ENCODE measurements at places on chromosomes 5 and 9.
A peak's percentile ranks its signal among the peaks of the same experiment; 100 is the strongest.

GRCh38 chr9:15642369-15642962 lies 89.6 kb downstream of the CCDC171 start:
- DNase-seq, result no peak

- DNase-seq, result no peak
Observed at GRCh38 chr9:131534721-131535237, 3.7 kb upstream of the UCK1 start.

DNA sequence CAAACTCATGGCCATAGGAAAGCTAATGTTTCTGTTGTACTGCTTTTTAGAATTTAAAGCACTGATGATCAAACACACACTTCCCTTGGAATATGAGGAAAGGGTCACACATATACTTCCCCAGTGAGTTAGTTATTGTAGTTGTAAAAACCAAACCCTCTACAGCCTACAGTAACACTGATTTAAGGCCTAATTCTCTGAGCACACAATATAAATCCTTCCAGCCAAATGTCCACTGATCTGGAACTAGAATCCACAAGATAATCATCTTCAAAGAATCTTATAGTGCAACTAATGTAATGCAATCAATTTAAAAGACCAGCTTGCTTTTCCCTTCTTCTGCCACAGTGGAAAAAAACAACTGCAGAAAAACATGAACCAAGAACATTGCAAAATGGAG lies 219.3 kb downstream of the CAAP1 start:
- DNase-seq, result peak; percentile 55

- DNase-seq, result no peak
Observed at GRCh38 chr5:68565427-68565826, 349.9 kb downstream of the PIK3R1 start.

DNA sequence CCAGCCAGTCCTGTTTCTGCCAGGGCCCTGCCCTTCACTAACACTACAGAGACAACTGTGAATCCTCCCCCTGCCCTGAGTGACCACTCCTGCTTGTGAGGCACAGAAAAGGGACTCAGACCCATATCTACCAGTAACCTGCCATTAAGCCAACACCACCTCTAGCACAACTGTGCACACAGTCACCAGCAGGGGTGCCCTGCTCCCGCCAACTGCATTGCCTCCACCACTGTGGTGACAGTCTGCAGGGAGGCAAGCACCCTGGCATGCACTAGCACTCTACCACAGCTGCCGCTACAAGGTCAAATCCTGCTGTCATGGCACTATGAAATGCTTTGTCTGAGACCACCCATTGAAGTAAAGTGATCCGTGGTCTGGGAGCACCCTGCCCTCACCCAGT lies 1028.5 kb upstream of the CDH9 start:
- DNase-seq, result no peak

DNA sequence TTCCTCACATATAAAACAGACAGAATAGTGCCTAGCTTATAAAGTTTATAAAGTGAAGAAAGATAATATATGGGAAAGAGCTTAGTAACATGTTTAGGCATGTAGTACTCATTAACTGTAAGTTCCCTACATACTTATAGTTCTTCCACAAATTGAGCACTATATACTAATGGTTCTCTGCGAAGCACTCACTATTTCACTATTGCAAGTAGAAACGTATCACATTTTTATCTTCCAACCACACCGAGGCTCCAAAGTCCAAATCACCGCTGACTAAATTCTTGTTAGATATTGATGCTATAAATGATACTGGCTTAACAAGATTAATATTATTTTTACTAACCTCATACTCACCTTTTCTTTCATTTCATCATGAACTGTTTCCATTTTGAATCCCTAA lies 61.0 kb downstream of the FBXW11 start:
- DNase-seq, result no peak

- no peak for DNase-seq
Observed at GRCh38 chr5:146794326-146795029, 84.1 kb downstream of the PPP2R2B start.

- no peak for DNase-seq
Observed at GRCh38 chr5:123429221-123429954, 6.2 kb upstream of the CEP120 start.

- DNase-seq, result no peak
Observed at GRCh38 chr5:16929831-16930230, 6.3 kb downstream of the MYO10 start.

- DNase-seq, result peak; percentile 57
Observed at GRCh38 chr9:68706363-68707201, 1.5 kb downstream of the PIP5K1B start.

DNA sequence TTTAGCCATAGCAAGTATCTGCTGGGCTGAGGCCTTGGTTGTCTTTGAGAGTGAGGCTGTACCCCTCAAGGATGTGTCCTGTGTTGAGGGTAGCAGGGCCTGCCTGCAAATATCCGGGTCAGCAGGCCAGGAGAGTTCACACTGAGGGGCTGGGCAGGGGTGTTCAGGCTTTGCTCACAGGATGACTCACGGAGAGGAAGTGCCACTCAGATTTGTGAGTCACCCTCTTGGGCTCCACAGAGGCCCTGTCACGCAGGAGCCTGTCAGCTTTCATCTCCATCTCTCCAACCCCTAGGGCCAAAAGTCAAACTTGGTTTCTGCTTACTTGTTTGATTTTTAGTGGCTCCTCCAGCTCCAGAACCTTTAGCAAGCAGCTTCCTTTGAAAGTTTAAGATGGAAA lies 211.5 kb downstream of the SEC61B start:
- DNase-seq, result no peak

GRCh38 chr9:114224247-114224610 lies 68.9 kb downstream of the COL27A1 start:
- no peak for DNase-seq

DNA sequence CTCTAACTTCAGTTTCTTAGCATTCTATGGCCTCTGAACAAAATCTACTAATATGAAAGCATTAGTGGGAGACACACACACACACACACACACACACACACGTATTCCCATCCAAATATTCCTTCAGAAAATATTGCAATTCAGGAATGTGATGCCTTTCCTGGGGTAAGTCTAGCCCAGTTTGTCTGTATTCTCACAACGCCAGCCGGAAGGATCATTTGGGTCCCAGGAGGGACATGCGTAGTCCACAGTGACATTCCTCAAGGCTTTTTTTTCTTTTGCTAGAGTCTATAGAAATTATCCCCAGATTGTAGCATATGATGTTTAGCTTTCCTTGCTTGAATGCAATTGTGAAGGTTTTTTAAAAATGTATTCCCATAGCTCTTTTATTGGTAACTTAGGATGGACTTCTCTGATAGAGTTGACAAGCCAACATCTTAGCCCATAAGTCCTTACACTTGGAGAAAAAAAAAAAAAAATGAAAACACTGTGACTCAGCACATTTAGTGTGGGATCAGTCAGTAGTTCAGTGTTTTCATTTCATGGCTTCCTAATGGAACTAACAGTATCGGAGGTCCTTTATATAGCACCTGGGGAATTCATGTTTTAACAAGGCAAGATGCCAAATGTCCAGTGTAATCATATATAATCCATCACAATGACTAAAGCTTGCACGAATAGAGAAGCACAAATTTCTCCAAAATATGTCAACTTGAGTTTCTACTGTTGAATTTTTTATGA lies 316.5 kb downstream of the DIRAS2 start:
- DNase-seq, result no peak

- no peak for DNase-seq
Observed at GRCh38 chr5:177134697-177135225, 1.2 kb downstream of the NSD1 start.

DNA sequence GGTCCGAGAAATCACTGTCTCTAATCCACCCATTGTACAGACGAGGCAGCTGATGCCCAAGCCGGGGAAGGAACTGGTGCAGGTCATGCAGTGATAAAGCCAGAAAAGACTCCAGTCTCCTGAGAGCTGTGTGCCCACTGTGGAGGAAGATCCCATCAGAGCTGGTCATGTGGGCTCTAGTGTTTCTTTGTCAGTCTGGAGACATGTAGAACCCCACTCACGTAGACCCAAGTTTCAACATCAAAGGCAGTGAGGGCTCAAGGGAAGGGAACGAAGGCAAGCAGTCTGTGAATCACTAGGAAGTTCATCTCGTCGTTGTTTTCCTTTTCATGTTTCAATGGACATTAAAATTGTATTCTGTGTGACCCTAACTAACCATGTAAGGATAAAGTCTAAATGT lies 14.6 kb upstream of the GLIPR2 start:
- no peak for DNase-seq

- DNase-seq, result no peak
Observed at GRCh38 chr5:181198905-181199519, 6.0 kb downstream of the TRIM7 start.

- DNase-seq, result no peak
Observed at GRCh38 chr5:25025831-25026230, 381.1 kb upstream of the CDH10 start.

- DNase-seq, result no peak
Observed at GRCh38 chr5:123805300-123805699, 293.3 kb downstream of the CSNK1G3 start.

- peak; percentile 24 for DNase-seq
Observed at GRCh38 chr5:159182691-159183090, 26.7 kb downstream of the RNF145 start.

- no peak for DNase-seq
Observed at GRCh38 chr9:108474356-108474755, 381.4 kb downstream of the ACTL7B start.

GRCh38 chr5:88401686-88402085 lies 133.0 kb upstream of the TMEM161B start:
- no peak for DNase-seq

DNA sequence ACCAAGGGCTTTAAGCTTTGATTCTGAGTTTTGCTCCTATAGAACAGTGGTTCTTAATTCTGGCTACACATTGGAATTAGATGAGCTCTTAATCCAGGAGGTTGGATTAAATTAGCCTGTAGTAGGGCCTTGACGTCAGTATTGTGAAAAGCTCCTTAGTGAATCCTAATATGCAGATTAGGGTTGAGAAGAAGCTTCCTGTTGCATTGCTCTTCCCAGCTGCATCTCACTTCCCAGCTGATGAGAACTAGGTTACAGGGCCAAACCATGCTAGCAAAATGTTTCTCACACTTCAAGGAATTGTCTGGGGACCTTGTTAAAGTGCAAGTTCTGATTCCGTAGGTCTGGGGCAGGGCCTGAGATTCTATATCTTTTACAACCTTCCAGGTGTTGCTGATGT lies 300.0 kb downstream of the ZSWIM6 start:
- DNase-seq, result no peak

- no peak for DNase-seq
Observed at GRCh38 chr9:37710046-37710445, 43.6 kb upstream of the TRMT10B start.

- no peak for DNase-seq
Observed at GRCh38 chr5:8247049-8247899, 378.3 kb downstream of the MTRR start.

GRCh38 chr9:129330711-129331492 lies 152.8 kb upstream of the IER5L start:
- no peak for DNase-seq

DNA sequence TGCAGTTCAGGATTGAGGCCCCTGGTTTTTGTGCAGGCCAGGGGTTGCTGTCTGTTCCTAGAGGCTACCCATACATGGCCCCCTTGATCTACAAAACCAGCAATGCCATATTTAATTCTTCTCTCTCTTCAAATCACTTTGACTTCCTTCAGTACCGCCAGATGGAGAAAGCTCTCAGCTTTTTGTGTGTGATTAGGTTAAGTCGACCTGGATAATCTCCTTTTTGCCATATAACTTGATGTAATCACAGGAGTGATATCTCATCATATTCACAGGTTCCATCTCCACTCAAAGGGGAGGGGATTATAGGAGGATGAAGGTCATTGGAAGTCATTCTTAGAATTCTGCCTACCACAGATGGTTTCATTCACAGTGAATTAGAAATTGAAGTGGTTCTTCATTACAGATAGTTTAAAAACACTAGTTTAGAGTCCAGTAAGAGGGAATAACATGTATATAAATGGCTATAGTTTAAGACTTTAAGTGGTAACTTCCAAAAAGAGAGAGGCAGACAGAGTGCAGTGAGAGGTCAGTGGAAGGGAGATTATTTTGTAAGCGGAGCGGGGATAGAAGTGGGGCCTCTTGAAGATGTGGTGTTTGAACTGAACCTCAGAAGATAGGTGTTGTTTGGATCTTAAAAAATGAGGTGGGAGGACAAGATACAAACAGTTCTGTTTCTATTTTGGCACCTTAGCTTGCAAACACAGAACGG lies 85.9 kb downstream of the GALNT10 start:
- no peak for DNase-seq

DNA sequence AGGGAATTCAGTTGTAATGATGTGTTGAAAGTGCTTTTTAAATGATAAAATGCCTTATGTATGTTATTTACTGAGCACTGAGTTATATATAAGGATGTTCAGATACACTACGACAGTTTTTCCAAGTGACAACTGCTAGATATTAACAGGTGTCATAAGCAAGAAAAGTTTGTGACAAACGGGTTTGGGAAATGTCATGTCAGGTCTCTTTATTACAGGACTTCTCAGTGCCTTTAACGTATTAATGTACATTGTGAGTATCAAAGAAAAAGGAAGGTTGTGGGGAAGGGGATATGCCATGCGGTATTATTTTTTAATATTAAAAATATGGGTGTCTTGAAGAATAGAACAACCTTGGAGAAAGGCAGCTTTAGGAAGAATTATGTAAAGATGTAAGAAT lies 56.4 kb downstream of the RAI14 start:
- no peak for DNase-seq

DNA sequence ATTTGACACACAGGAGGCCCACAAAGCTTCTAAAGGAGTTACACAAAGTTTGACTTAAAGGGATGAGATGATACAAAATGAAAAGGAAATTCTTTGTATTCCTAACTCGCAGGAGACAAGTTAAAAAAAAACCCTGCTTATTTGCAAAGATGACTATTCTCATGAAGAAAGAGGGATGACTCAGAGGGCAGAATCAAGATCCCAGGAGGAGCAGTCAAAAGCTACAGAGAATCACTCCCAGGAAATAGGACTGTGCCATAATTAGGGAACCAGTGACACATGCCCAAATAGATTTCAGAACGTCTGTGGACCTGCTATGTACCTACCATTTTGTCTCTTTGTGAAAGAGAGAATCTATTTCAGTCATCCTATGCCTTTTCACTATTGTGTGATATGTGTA lies 103.5 kb upstream of the ARRDC3 start:
- no peak for DNase-seq

DNA sequence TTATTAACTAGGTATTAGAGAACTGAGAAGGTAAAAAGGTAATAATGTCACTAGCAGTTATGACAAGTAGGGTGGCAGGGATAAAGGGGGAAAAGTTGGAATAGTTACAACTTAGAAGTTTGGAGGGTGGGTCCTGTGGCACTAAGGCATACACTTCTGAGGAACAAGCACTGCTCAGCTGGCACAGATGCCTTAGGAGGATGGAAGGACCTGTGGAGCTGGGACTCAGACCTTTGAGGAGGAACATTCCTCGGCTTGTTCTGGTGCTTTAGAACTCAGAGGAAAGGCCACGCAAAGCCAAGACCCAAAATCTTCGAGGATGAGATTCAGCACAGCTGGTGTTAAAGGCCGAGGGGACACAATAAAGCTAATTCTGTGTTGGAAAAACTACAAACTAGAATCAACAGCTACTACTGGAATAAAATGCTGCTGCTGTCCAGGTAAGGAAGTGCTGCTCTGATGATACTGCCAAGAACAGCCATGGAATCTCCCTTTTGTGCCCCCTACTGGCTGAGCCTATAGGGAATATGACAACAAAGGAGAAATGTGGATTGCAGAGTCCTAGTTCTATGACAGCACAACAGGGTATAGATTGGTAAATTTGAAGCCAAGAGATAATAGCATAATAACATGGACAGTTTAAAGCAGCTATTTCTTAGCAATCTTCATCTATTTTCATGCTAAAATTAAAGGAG lies 126.7 kb downstream of the SLC25A46 start:
- DNase-seq, result peak; percentile 47
